ENCODE measurements at places on chromosomes 7 and 10. TPM values are rescaled to one million over a fixed set of nuclear protein-coding genes. Genes with fewer than 3 reads are reported as not detected.

LIPJ gene
- total RNA-seq = not detected

FAM25G gene
- total RNA-seq = not detected

TBX20 gene
- not detected for total RNA-seq

STOX1 gene
- 0.35 TPM for total RNA-seq

CFAP43 gene
- total RNA-seq = not detected

ATP6V1F gene
- total RNA-seq = 127 TPM

ANKRD61 gene
- total RNA-seq = 0.16 TPM

NRCAM gene
- 4.6 TPM for total RNA-seq

GRCh38 chr7:149238051-149238450 lies 1.4 kb upstream of the ZNF212 start:
- DNase-seq = no peak

DNA sequence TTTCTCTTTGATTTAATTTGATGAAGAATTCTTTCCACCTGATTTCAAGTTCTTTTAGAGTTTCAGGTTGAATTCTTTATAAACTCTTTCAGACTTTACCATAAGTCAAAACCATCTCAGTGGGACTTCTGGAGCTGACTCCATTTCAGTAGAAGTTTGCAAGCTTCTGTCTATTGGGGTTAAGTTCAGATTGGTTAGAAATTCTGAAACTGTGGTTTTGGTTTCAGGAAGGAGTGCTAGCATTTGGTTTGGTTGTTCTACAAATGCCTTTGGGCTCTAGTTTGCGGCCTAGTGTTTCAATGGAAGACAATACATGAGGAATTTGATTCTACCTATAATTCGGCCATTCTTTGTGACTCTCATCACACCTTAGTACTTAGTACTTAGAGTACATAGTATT lies 176.8 kb upstream of the RHOBTB1 start:
- DNase-seq = no peak

DNA sequence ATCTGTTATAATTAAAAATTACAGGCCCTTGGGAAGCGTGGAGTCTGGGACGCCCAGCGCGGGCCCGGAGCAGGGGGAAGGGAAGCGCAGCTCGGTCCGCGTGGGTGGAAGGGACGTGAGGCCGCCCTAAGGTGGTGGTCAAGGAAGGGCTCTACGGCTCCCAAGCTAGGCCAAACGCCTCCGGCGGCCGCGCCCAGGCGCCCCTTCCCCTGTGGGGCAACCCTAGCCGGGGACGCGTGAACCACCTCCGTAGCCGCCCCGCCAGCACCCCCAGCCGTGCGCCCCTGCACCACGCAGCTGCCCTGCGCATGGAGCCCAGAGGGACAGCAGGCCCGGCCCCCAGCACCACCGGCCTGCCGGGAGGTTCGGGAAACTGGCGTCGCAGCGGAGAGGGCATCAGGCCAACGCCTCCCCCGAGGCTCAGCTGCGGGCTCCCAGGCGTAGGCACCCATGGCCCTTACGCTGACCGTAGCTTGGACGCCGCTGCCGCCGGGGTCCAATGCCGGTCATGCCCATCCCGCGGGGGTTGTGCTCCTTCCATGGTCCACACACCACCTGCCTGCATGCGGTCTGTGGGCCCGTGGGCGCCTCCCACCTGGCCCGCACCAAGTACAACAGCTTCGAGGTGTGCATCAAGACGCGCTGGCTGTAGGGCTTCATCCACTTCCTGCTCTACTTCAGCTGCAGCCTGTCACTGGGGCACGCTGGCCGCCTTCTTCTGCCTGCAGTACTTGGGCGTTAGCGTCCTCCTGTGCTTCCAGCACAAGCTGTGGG lies 166.7 kb downstream of the SEPTIN7 start:
- DNase-seq = no peak

DNA sequence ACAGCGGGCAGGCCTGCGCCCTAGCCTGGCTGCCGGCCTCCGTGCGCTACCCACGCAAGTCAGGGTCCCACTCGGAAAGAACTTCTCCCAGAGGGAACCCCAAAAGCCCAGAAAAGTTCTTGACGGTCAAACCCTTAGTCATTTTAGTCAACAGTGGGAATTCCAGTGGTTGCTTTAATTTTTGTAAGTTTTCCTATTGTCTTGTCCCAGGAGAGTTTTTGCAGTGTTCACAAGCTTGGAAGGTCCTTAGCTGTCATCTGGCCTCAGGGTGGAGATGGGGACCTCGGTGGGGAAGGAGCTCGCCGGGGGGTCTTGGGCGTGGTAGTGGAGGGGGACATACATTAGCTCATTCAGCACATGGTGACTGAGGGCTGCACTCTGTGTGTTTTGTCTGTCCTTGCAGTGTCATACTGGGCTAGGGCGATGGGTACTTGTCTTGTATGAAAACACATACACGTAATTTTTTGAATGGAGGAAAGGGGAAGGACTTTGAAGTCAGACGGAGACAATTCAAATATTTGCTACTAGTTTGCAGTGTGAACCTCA lies 736 bp downstream of the MINDY4 start:
- DNase-seq = no peak

DNA sequence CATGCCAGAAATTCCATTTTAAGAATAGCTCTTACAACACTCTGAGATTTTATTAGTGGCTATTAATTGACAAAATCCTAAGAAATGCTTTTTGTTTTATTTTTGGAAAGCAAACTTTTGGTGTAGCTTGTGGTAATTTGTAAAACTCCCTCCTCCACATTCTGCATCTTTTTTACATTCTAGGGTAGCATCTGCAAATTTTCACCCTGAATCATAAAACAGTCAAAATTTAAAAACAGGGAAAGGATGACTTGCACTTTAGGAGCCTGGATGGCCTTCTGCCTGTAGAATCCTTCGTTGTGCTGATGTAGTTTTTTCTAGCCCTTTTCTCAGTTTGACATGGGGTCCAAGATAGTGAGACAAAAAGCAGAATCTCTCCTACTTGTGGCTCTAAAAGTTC lies 316.1 kb downstream of the ADRA2A start:
- DNase-seq = no peak

DNA sequence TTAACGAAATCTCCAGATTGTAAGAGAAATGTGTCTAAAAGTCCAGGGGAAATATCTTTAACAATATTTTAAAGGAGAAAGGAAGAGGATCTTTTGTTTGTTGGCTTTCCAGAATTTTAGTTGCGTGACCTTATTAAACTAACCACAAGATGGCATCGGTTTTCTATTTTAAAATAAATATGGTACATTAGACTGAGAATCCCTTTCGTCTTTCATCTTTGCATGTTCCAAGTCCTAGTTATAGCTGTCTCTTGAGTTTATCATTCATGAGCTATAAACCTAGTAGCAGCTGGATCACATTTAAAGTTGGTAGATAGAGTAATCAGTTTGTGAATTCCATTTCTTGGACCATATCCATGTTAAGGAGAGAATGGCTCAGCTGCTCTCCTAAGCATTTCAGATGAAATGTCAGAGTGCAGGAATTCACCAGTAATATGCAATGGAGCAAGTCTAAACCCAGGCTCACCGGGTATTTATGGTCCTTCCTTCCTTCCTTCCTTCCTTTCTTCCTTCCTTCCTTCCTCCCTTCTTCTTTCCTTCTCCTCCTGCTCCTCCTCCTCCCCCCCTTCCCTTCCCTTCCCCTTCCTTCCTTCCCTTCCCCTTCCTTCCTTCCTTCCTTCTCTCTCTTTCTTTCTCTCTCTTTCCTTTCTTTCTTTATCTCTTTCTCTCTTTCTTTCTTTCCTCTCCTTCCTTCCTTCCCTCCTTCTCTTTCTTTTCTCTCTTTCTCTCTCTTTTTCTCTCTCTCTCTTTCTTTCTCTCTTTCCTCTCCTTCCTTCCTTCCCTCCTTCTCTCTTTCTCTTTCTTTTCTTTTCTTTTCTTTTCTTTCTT lies 57.8 kb upstream of the RAB18 start:
- no peak for DNase-seq

GRCh38 chr7:30684351-30684750 lies 2.1 kb upstream of the CRHR2 start:
- DNase-seq = no peak

DNA sequence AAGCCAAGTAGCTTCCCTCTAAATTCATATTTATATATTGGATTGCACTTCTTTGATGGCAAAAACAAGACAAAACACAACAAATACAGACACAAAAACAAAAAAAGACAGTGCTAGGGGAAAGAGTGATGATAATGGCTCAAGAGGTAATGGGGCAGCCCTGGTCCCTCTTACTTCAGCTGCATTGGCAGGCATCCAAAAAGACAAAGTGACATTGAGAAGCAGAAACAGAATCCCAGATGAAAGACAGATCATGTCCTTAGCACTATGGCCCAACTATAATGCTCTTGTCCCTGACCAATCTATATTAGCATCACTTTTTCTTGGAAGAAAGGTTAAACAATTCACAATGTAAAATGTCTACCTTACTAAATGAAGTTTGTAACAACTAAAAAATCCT lies 76.2 kb downstream of the GPR85 start:
- DNase-seq = no peak

DNA sequence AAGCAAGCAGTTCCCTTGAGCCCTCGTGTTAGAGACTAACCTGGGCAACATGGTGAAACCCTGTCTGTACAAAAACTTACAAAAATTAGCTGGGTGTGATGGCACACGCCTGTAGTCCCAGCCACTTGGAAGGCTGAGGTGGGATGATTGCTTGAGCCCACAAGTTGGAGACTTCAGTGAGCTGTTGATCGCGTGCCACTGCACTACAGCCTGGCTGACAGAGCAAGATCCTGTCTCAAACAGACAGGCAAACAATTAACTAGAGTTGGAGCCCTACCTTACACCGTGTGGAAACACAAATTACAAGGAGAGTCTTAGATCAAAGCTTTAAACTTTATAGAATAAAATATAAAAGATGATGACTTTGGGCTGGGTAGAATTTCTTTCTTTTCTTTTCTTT lies 219.5 kb downstream of the CUX1 start:
- DNase-seq = no peak

- DNase-seq = no peak
Measured at GRCh38 chr10:34190580-34190979, 624.5 kb downstream of the PARD3 start.

- DNase-seq = no peak
Measured at GRCh38 chr10:4460267-4460666, 365.7 kb upstream of the AKR1E2 start.

- DNase-seq = no peak
Measured at GRCh38 chr7:44158096-44158872, 17.2 kb upstream of the MYL7 start.

GRCh38 chr7:85469446-85470010 lies 282.7 kb upstream of the SEMA3D start:
- DNase-seq = no peak

- no peak for DNase-seq
Measured at GRCh38 chr7:80942261-80943041, 23.6 kb upstream of the SEMA3C start.

GRCh38 chr10:35691522-35692236 lies 49.6 kb upstream of the FZD8 start:
- DNase-seq = no peak

DNA sequence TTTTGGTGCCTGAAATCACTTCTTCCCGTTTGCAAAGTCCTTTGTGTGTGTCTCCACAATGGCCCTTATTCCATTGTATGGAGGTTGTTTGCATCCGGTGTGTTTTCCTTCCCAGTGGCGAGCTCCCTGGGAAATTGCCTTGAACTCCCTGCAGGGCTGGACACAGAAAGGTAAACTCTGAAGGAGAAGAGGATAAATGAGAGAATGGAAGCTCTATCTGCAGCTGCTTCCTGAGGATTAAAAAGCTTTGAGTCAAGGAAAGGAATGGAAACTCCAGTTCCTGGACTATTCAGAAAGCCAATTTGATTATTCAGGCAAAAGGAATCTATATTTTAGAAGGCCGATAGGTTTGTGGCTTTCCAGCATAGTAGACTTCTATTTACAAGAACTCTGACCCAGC lies 4.4 kb upstream of the GRK5 start:
- no peak for DNase-seq

- no peak for DNase-seq
Measured at GRCh38 chr7:93148144-93148543, at the start of gene SAMD9L. SAMD9L (minus strand) TSS chr7:93148385; CDS start chr7:93135971, 12,414 bp downstream.

DNA sequence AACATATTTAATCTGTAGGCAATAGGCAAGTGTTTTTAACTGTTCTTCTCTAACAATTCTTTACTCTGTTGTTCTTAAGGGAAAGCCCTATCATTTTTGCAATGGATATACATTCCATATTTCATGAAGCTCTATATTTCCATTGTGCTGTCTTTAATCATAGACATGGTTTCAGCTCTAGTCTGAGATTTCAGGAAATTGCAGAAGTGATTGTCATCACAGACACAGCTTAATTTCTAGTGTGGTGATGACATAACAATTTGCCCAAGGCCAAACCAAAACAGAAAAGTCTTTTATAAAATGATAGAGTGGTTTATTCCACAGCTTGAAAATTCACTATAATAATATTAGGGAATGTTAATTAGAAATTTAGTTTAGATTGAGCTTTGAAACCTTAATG lies 494.1 kb upstream of the SEMA3A start:
- no peak for DNase-seq

GRCh38 chr7:468681-469562 lies 50.7 kb downstream of the PDGFA start:
- DNase-seq = no peak

- DNase-seq = no peak
Measured at GRCh38 chr10:102626026-102626685, 18.1 kb upstream of the TRIM8 start.
